ENCODE measurements at places on chromosomes 2 and 18.

- no peak for DNase-seq
These were observed 27.6 kb upstream of the MYO1B start for GRCh38 chr2:191217580-191217979.

DNA sequence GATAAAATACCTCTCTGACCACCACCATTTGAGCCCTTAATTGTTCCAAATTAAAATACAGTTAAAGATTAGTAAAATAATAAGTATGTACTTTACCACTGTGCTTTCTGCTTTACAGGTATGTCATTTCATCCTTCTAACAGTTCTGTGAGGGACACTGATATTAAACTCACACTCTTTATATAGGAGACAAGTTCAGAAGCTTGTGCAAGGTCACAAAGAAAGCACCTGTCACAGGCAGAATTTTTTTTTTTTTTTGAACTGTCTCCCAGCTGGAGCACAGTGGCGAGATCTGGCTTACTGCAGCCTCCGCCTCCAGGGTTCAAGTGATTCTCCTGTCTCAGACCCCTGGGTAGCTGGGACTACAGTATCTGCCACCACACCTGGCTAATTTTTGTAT is 21.6 kb upstream of the GPR75 start:
- no peak for DNase-seq

- no peak for DNase-seq
These were observed 121.8 kb downstream of the MAIP1 start for GRCh38 chr2:200077210-200077650.

DNA sequence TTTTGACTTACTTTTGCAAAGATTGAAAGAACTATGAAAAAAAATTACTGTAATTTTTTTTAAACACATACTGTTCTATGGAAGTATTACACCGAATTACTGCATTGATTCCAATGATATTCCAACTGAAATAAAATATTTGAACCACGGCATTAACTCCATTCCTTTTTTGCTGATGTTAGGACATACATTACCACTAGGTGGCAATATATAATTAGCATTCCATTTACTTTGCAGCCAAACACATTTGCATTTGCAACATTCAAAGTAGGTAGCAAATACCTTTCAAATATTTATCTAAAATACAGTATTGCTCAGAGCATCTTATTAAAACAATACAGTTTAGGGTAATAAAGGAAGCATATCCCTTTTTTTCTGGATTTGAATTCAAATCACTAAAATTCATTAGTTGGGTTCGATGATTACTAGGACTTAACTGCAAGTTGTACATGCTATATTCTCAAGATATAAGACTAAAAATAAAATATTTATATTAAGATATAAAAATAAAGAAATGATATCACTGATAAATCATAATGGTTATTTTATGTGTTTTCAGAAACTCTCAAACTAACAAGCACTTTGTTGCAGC is 31.3 kb downstream of the LANCL1 start:
- peak; percentile 6 for DNase-seq

- DNase-seq, result no peak
These were observed 66.6 kb upstream of the GPC1 start for GRCh38 chr2:240368781-240369331.

DNA sequence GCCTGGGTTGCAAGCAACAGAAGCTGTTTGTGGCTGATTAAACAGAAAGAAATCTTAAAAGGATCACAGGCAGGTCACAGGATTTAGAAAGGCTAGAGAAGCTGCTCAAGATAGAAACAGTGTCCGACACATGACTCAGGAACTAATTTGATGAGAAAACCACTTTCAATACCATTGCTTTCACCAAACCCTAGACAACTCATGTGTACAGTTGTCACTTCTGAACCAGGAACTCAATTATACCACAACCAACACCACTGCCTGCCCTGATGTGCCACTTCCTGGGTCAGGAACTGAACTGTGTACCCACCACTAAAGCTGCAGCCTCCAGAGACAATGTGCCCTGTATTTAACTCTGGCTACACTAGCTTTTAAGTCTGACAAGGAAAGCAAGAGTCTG is 56.0 kb downstream of the TMEM247 start:
- no peak for DNase-seq

- no peak for DNase-seq
These were observed 22.2 kb upstream of the NT5C1B start for GRCh38 chr2:18611604-18612003.

GRCh38 chr2:171217330-171217729 is 56.6 kb upstream of the TLK1 start:
- DNase-seq, result no peak

DNA sequence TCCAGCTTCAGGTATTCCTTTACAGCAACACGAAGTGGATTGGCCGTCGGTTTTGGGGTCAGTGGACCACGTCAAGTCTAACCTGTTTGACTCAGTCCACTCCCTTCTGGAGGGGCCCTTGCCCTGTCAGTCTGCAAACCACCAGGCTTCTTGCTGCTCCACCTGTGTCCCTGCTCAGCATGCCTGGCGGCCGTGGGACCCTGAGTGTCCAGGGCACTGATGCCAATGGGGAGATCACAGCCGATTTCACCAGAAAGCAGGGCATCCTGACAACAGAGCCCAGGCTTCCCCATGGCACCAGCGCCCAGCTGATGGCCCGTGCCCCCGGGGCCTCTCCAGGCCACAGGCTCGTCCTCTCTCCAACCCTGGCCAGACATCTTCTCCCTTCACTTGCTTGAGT is 41.2 kb upstream of the HS6ST1 start:
- DNase-seq, result no peak

- DNase-seq, result no peak
These were observed 25.8 kb downstream of the MYO5B start for GRCh38 chr18:50169149-50169548.

GRCh38 chr2:3595985-3596384 is 1.1 kb downstream of the COLEC11 start:
- no peak for DNase-seq
